ENCODE measurements at places on chromosomes 5 and 9.

GRCh38 chr5:149452007-149452664 lies 73.0 kb upstream of the IL17B start:
- DNase-seq, result no peak

DNA sequence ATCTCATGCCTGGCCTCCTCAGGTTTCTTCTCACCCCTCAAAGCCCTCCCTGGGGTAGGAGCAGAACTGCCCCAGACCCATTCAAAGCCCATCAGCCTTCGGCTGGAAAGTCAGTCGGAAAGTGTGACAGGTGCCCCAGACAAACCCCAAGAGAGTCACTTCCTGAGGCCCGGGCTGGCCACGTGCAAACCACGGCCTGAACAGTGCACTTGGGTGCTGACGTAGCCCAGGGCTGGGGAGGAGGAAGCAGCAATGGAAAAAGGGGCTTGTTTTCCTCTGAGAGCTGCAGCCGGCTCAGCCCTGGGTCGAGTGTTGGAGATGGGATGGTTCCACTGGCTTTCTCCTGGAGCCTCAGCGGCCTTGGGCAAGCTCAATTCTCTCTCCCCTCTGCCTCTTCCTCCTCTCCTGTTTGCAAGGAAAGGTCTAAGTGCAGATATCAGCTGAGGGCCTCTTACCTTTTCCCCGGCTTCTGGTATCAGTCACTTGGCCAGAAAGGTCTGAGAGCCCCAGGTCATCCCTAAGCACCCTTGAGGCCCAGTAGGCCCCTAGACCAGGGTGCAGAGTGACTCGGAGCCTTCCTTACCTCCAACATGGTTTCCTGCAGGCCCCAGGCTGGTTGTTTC lies 5.9 kb upstream of the EGR1 start:
- DNase-seq, result no peak

- no peak for DNase-seq
These were observed 3.2 kb downstream of the SH3PXD2B start for GRCh38 chr5:172450861-172451695.

- no peak for DNase-seq
These were observed 37.3 kb downstream of the FBXW2 start for GRCh38 chr9:120755810-120756434.

- no peak for DNase-seq
These were observed 31.2 kb upstream of the ADRA1B start for GRCh38 chr5:159884917-159885620.

DNA sequence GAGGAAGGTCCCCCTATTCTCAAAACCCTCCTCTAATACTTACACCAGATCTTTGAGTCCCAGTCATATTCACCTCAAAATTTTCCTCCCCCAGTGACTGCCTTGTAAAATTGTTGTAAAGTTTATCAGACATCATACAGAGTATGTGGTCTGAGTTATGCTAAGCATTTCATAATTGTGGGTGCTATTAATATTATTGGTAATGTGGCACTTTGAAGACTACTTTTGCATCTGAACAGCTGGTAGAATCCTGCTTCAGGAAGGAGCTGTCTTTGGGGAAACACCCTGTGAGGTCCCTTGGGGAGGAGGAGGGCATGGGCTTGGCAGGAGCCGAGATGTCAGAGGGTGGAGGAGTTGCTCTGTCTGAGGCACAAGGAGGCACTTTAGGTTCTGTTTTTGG lies 164.9 kb upstream of the ZNF618 start:
- peak; percentile 48 for DNase-seq

- no peak for DNase-seq
These were observed 45.8 kb downstream of the WHRN start for GRCh38 chr9:114459464-114459863.
